ENCODE measurements at places on chromosomes 12 and 14.

GRCh38 chr12:41223600-41223999 lies 35.5 kb downstream of the PDZRN4 start:
- no peak for DNase-seq

GRCh38 chr12:88398031-88398430 lies 182.2 kb downstream of the KITLG start:
- DNase-seq = no peak

DNA sequence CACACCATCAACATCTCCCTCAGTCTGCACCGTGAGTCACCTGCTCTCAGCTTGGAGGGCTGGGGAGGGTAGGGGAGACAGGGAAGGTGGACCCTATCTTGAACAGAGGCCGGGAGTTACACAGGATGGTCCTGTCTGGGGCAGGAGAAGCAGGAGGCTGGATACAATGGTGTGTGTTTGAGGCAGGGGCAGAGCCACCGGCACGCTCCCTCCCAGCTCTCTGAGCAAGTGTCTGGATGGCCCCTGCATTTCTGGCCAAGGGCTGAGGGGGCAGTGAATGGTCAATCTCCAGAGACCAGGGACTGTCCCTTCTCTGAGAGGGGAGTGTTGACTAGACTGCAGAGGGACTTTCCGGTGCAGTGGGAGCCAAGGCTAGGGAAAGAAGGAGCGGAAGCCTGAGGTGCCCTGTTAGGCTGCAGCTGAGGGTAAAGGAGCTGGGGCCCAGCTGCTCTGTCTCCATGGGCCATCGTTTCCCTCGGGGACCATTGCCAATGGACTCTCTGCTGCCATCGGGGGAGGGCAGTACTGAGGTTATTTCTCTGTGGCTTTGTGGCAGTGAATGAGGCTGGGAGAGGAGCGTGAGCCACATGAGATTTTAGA lies 1.9 kb downstream of the LRP1-AS start:
- no peak for DNase-seq

- no peak for DNase-seq
Observed at GRCh38 chr12:54612225-54612750, 22.4 kb downstream of the LACRT start.

DNA sequence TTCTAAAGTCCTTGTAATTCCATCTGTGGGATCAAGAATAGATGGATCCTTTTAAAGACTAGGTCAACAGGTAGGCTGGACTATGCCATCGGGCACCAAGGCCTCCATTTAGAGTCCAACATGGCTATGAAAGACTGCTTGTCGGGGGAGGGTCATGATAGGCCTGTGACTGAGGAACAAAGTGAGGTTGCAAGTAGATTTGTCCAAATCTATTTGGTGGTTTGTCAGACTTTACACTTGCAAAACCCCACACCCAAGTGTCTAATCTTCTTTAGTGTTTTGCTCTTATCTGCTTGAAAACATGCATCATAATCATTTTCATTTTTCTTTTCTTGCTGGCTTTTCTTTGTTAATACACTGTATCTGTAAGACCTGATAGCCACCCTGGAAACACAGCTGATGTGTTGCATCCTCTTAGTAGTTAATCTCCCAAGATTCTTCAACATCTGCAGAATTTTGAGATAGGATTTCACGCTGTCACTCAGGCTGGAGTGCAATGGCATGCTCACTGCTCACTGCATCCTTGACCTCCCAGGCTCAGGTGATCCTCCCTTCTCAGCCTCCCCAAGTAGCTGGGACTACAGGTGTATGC lies 50.3 kb downstream of the TDP1 start:
- DNase-seq = no peak

DNA sequence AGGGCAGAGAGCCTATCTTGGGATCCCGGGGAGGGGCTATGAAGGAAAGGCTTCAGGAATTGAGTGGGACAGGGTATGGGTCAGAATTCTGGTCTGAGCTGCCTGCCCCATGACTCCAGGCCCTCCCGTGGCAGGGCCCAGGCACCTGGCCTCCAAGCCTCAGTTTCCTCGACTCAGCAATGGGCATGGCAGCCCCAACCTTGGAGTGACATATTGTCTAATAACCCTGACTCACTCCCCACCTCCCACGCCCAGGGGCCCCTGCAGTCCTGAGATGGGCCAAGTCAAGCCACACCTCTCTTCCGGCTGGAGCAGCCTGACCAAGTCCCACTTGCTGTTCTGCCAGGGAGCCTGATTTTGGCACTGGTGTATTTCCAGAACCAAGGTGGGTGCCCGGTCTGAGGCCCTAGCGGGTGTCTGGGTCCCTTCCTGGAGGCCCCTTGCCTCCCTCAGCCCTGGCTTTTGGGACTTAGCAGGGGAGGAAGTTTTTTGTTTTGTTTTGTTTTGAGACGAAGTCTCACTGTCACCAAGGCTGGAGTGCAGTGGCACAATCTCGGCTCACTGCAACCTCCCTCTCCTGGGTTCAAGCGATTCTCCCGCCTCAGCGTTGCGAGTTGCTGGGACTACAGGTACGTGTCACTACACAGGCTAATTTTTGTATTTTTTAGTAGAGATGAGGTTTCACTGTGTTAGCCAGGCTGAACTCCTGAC lies 40.3 kb upstream of the RCOR1 start:
- no peak for DNase-seq

- DNase-seq = peak; percentile 79
Observed at GRCh38 chr12:24705741-24706358, 243.1 kb downstream of the BCAT1 start.

DNA sequence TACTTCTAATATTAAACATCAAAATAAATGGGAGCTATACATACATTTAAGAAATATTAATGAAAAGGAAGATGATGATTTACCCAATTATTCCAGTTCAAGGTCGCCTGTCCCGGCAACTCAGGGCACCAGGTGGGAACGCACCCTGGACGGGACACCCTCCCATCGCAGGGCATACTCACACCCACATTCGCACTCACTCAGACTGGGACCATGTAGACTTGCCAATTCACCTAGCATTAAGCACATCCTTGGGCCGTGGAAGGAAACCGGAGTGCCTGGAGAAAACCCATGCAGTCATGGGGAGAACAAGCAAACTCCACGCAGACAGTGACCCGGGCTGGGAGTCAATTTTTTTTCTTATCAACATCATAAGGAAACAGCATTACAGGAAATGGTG lies 474.9 kb downstream of the APAF1 start:
- DNase-seq = no peak

- no peak for DNase-seq
Observed at GRCh38 chr12:71725011-71725410, 29.7 kb upstream of the RAB21 start.
